ENCODE measurements at places on chromosomes 7 and 10.

DNA sequence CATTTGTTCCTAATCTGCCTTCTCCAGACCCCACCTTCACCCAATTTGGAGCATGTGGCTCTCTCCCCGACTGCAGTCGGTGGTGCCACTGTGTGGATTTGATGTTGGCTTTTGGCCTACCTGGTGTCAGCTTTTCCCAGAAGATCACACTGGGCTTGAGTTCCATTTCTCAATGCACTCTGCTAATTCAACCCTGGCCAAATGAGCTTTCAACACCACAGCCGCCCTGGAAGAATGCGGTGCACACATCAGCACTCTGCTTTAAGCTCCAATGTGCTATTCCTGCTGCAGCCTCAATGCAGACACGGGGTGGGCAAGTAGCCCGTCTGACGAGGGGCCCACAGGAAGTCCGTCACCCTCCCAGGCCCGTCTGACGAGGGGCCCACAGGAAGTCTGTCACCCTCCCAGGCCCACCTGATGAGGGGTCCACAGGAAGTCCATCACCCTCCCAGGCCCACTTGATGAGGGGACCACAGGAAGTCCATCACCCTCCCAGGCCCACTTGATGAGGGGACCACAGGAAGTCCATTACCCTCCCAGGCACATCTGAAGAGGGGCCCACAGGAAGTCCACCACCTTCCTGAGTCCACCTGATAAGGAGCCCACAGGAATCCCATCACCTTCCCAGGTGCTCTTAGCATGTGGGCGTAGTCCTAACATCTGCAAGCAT lies 64.4 kb downstream of the ASB13 start:
- no peak for DNase-seq

GRCh38 chr7:979886-980571 lies 3.0 kb upstream of the CYP2W1 start:
- DNase-seq = no peak

GRCh38 chr10:23516530-23516929 lies 77.7 kb downstream of the OTUD1 start:
- no peak for DNase-seq

- DNase-seq = no peak
Observed at GRCh38 chr10:101558204-101558603, 29.9 kb downstream of the POLL start.

- no peak for DNase-seq
Observed at GRCh38 chr7:11181590-11181989, 207.9 kb downstream of the PHF14 start.

GRCh38 chr10:777913-778479 lies 88.5 kb upstream of the DIP2C start:
- no peak for DNase-seq

GRCh38 chr10:13348216-13349017 lies at the start of gene SEPHS1:
Gene SEPHS1 (minus strand): TSS chr10:13348293. CDS start chr10:13344950, 3,343 bp downstream.
- DNase-seq = peak; percentile 88

- DNase-seq = no peak
Observed at GRCh38 chr7:112022128-112022527, 184.1 kb downstream of the DOCK4 start.

DNA sequence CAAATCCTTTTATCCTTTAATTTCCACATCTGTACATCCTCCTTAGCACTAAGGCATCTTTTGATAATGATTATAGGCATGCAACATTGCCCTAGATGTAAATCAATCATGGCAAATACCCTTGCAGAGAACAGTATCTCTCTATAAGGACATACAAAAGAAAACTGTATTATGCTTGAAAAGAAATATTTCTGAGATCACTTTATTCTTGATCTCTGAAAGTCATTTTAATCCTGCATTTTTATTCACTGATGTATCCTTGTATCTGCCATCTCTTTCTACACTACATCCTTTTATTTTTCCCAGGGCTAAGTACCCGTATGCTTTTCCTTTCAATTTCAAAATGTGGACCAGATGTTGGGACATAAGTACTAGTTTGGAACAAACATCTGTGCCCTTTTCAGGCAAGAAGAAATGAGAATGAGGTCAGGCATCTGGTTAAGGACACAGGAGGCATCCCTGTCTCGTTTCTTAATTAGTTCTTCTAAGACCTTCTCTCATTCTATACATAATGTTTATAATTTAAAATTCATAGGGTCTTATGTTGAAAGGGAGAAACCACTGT lies 338.6 kb downstream of the CNTNAP2 start:
- DNase-seq = no peak

DNA sequence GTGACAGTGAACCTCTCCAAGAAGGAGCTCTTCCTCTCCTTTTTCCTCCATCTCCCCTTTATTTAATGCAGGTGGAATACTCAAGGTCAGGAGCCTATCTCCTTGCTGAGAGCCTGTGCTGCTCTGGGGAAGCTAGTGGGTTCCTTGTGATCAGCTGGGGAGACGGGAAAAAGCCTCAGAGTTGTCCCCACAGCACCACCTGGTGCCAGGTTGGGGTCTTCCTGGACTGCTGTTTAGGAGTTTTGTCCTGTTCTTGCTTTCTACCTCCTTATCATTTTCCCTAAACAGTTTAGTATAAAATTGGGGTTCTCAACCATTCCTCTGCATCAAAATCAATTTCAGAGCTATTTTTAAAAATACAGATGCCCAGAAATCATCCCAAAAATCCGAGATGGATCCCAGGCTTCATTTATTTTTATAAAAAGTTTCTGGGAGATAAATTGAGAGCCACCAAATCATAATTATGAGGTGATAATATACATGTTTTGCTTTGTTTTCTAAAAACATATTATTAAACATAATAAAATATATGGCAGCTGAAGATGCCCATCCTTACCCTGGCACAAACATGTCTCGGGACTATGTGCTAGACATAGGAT lies 44.3 kb downstream of the MACC1 start:
- no peak for DNase-seq

DNA sequence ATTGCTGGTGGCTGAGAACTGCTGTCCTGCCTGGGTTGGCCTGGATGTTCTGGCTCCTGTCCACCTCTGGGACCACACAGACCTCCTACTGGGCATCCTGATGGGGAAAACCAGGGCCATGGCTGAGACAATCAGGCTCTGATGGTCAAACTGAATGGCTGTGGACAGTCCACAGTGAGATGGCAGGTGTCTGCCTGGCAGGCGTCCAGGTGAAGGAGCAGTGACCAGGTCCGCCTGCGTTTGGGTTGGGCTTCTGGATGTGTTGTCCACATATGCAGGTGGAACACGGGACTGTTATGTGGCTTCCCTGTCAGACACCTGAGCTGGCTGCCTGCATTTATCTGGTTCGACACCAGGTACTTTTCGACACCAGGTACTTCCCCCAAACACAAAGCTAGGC lies 241.7 kb downstream of the BUB3 start:
- no peak for DNase-seq

- DNase-seq = no peak
Observed at GRCh38 chr7:150903606-150904005, 51.3 kb downstream of the AOC1 start.

DNA sequence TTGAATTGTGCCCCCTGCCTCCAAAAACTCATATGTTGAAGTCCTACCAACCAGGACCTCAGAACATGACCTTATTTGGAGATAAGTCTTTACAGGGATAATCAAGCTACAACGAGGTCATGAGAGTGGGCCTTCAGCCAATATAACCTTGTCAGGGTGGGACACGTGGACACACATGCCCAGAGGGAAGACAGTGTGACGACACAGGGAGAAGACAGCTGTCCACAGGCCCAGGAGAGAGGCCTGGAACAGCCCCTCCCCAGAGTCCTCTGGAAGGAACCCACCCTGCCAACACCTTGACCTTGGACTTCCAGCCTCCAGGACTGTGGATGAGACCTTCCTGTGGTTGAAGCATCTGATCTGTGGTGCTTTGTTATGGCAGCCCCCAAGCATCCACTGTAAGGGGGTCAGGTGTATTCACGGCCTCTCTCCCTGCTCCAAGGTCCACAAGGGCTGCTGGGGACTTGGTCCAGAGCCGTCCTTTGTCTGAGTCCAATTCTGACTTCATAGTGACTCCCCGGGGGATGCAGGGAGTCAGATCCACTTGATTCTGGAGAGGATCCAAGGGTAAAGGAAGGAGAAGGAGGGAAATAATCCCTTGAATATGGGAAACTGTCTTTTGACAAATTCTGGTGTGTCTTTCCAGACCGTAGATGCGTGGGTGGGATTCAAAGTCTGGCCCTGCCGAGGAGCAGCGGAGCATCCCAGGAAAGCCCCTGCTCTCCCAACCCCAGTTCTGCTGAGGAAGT lies 7.0 kb downstream of the CALML3 start:
- DNase-seq = peak; percentile 30

- DNase-seq = no peak
Observed at GRCh38 chr10:77400033-77400432, 237.6 kb downstream of the KCNMA1 start.

DNA sequence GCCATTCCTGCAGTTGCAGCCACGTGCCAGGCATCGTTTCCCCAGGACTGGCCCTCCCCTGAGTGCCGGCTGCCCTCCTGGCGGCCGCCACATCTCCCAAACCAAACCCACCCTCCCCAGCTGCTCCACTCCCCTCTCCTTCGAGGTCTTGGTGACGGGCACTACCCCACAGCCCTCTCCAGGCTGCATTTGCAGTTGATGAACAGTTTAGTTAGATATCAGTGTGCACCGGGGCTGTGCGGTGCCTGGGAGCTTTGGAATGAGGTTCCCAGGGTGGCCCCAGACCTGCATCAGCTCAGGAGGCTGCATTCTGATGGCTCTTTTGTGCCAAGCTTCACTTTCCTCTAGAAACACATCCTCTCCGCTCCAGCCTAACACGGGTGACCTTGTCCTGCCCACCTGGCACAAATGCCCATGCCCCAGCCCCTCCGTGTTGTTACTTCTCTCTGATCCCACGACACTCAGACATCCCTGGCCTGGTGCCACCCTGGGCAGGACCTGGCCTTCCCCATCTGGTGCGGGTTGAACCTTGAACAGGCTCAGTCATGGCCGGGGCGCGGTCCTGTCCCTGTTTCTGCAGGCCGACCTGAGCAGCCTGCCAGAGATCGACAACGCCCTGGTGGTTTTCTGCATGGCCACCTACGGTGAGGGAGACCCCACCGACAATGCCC lies 14.5 kb downstream of the TMEM120A start:
- DNase-seq = no peak

GRCh38 chr7:5533821-5534367 lies 110.3 kb upstream of the TNRC18 start:
- no peak for DNase-seq

DNA sequence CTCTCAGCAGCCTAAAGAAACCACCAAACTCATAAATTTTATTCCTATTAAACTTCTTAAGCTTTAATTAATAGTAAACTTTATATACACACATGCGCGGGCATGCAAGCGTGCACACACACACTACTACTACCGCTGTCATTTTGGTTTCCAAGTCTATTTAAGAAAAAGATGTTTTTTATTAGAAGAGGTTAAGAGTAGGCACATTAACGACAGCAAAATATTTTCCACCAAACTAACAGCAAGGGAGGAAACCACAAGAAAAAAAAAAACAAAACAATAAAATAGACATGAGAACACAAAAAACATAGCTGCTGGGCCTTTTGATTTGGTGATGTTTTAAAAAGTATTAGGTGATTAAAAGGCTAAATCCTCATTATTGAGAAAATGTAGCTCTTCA lies 28.6 kb downstream of the RTKN2 start:
- no peak for DNase-seq

- no peak for DNase-seq
Observed at GRCh38 chr7:151383638-151384351, 26.0 kb downstream of the WDR86 start.

DNA sequence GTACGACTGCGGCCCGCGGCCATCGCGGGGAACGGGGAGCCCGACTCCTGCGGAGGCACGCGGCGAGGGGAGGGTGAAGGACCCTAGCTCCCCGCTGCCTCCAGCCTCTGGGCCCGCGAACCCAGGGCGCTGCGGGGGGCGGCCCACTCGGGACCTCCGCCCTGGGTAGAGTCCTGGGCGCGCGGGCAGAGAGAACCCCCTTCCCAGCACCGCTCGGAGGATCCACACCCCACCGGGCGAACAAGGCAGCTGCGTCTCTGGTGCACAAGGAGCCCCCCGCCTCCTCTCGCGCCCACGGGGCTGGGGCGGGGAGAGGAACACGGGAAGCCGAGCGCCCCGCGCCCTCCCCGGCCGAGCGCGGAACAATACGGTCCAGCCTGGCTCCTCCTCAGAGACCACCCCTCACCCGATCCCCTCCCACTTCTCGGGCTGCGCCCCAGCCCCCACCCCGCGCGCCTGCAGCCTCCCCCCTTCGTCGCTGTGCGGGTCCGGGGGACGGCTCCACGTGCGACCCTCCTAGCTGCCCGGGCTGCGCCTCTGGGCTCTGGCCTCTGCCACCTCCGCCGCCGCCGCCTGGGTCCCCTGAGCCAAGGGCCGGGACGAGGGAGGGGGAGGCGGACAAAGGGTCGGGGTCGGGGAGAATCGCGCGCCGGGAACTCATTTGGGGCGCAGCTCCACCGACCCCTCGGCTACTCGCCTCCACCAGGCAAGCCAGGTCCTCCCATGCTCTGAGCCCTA lies at the start of gene WDR86:
Gene WDR86, minus strand, starts transcription at position 372 of the 738 bp plus-strand sequence. CDS start 449 bp downstream, outside the sequence.
- no peak for DNase-seq

DNA sequence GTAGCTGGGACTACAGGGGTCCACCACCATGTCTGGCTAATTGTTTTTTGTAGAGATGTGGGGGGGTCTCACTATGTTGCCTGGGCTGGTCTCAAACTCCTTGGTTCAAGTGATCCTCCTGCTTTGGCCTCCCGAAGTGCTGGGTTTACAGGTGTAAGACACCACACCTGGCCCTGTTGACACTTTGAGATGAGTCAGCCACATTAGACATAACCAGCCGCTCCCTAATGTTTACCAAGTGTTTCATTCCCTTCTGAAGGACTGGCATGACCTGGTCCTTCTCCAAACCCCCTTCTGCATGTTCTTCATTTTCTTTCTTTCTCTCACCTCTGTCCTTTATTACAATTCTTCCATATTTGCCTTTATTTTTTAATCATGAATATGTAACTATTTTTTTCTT lies 67.8 kb downstream of the TAF3 start:
- DNase-seq = no peak

- no peak for DNase-seq
Observed at GRCh38 chr7:94396596-94396995, 1.9 kb downstream of the COL1A2 start.

- peak; percentile 6 for DNase-seq
Observed at GRCh38 chr7:22117222-22117621, 171.5 kb upstream of the CDCA7L start.

GRCh38 chr10:5485948-5486852 lies 13.2 kb downstream of the CALML5 start:
- no peak for DNase-seq

- DNase-seq = no peak
Observed at GRCh38 chr7:151472644-151473380, 32.9 kb upstream of the CRYGN start.

DNA sequence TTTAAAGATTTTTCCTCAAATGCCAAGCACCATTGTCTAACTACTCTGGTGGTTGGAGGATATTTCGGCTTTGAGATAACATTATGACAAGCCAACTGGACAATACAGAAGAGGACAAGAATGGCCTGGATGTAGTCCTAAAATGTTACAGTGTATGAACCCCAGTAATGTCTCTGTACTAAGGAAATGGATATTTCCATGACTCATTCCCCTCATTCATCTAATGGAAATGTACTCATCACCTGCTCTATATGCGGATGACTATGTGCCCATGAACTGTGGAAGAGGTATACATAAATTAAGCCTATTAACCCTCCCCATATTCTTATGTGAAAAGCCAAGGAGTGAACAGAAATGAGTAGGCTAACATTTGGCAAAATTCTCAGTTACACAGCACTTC lies 207.9 kb downstream of the CACNA2D1 start:
- no peak for DNase-seq

GRCh38 chr7:94109556-94109955 lies 105.4 kb upstream of the BET1 start:
- no peak for DNase-seq

- no peak for DNase-seq
Observed at GRCh38 chr10:16341637-16342036, 95.2 kb upstream of the PTER start.

- DNase-seq = no peak
Observed at GRCh38 chr10:76738991-76739390, 898.6 kb downstream of the KCNMA1 start.
